Fibroblast of skin of scalp (primary cell): ENCODE measurements at places on chromosomes 1 and 21.

- no peak for DNase-seq
These were observed 2.3 kb downstream of the MAGI3 start for GRCh38 chr1:113392541-113393128.

- DNase-seq: peak; percentile 92
These were observed 9.7 kb downstream of the ZMPSTE24 start for GRCh38 chr1:40267767-40268187.

DNA sequence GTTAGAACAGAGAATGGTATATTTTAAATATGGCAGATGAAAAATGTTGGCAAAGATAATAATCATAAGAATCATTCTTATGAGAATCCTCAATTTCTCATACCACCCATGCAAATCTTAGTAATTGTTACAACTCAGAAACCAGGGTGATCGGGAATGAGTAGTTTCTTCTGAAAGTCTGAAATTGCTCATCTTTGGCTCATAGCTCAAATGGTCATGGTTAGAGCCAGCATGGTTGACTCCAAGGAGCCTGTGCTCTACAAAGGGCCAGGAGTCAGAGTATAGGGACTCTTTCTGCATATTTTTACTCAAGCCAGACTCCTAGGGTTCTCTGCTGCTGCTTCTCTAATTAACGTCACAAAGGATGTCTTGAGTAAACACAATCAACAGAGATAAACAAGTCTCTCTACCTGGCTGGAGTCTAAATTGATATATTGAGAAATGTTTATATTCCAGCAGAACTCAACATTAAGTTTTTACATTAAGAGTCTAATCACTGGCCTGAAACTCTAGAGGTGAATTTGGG, 1.9 kb upstream of the ETV3 start:
- no peak for DNase-seq

DNA sequence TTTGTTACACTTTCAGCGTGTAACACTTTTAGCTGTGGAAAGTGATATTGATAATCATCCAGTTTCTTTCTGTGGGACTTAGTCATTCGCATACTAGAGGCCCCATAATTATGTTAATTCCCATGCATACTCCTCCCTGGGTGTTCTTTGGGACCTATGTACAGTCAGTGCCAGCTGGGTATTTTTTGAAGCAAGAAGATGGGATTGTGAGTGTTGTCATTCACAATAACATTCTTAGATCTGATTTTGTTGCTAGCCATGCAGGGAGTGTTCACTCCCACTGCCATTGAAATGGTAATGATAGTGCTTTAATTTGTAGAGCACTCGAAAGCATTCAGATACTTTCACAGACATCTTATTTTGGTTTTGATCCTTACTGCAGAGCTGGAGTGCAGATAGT, 11.6 kb downstream of the SARS1 start:
- DNase-seq: no peak

GRCh38 chr1:18794561-18794960, 64.9 kb downstream of the TAS1R2 start:
- DNase-seq: no peak

GRCh38 chr1:170356585-170356984, 175.4 kb upstream of the GORAB start:
- no peak for DNase-seq

DNA sequence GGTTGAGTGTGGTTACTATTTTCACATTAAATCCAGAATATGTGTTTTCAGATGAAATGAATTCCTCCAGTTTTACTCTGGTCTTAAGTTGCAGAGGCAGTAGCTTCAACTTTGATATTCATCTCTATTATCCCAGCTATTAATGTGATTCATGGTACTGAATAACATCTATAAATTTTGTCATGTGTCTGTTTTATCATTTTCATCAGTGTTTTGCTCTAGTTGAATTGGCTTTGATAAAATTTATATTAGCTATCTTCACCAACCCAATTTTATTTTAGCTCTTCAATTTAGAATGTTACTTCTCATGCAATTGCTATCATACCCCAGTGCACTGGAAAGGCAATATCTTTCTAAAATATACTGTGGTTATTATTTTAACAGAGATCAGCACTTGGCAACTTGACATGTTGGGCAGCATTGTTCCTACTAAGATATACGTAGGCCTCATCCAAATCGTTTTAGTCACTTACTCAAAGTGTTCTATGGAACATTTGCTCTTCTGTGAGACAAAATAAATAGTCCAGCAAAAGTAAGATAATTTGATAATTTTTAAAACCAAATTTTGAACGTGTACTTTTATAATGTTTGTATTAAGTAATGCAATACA, 184.3 kb downstream of the NCAM2 start:
- DNase-seq: no peak

DNA sequence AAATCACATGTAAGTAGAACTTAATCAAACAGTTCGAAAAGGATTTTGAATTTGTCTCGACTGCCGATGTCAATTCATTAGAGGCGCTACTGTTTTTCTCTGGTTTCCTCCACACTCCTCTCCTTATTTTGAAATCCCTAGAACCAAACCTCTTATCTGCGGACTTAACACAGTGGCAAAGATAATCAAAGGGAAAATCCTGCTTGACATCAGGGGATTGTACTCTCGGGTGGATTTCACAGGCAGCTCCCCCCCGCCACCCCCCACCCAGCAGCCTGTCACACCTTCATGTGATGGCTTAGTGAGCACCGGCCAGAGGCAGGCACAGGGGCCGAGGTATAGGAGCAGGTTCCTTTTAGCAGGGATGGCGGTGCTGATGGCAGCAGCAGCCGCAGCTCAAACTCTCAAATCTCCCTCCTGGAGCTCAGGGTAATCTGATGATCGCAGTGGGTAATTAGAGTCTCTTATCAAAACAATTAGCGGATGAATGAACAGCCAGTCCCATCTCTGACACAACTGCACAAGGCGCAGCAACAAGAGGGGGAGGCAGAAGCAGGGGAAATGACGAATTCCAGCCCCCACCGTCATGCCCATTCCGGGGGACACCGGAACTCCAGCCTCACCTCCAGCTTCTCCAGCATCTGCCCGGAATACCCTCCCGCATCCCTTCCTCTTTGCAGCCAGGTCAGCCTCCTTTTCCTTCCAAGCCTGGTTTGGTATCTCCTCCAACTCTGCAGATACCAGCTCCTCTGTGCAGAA, 80.3 kb downstream of the SSBP3 start:
- no peak for DNase-seq

DNA sequence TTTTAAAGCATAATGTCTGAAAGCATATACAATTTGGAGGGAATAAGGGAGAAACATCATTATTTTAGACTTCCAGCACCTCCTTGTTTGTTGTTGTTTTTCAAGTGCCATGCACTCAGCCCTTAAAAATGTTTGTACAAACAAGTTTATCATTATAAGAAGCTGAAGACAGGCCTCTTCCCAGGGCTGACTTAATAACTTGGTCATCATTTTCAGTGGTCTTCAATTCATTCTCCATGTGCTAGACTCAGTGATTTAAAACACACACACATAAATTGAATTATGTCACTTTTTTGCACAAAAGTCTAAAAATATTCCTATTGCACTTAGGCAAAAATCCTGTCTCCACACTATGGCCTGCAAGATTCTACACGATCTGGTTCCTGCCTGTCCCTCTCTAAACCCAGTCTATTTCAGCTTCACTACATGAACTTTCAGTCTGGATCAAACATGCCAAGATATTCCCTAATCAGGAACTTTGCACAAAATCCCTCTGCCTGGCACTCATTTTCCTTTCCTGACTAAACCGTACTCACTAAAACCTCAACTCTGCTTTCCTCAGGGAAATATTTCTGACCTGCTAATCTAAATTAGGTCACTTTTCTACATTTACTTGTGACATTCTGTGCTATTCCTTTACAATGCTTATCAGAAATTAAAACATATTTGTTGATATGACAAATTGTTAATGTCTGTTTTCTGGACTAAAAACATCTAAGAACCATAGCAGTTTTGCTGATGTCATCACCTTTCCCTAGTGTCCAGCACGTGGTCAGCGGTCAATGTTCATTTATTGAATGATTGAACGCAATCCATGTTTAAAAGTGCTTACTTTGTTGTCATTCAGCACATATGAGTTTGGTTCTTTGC, 14.8 kb upstream of the GBP5 start:
- DNase-seq: no peak

DNA sequence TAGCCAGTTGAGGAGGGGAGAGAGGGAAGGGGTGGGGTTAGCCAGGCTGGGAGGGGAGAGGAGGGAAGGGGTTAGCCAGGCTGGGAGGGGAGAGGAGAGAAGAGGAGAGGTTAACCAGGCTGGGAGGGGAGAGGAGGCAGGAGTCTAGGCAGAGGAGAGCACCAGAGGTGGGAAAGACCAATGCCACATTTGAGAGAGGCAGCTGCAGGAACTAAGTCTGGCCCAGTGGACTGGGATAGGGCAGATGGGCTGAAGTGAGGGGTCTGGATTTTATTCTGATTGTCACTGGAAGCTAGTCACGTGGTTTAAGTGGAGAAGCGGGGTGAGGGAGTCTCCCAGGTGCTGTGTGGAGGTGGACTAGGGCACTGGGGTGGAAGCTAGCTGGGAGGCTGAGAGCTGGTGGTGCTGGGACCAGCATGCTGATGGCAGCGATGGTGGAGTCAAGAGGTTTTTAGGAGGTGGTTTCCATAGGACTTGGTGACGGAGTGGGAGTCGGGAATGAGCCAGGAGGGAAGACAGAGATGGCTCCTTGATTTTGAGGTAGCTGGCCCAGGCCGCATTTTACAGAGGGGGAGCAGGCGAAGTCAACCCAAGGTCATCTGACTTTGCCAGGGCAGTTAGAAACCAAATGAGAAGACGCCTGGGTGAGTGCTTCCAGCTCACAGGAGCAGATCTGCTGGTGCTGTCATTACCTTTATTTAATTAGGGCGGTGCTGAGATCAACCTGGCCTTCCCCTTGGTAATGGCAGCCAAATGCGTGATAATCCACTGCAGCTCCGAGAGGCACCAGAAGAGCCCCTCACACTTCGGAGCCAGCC, 42.8 kb downstream of the DISP3 start:
- DNase-seq: no peak

DNA sequence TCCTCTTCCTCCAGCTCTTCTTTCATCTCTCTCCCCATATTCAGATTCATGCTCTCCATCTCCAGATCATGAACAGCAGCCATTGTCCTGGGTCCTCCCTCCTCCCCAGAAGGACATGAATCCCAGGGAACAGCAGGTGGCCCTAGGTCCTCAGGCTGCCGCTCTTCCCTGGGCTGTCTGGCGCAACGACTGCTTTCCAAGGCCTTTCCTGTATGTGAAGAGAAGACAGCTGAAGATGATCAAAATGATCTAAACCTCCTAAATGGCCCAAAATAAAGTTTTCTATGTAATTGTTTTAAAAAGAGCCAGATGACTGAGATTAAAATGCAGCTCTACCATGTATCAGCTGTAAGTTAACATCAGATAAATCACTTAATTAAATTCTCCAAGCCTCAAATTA, 22.5 kb downstream of the RHBDL2 start:
- DNase-seq: peak; percentile 19

DNA sequence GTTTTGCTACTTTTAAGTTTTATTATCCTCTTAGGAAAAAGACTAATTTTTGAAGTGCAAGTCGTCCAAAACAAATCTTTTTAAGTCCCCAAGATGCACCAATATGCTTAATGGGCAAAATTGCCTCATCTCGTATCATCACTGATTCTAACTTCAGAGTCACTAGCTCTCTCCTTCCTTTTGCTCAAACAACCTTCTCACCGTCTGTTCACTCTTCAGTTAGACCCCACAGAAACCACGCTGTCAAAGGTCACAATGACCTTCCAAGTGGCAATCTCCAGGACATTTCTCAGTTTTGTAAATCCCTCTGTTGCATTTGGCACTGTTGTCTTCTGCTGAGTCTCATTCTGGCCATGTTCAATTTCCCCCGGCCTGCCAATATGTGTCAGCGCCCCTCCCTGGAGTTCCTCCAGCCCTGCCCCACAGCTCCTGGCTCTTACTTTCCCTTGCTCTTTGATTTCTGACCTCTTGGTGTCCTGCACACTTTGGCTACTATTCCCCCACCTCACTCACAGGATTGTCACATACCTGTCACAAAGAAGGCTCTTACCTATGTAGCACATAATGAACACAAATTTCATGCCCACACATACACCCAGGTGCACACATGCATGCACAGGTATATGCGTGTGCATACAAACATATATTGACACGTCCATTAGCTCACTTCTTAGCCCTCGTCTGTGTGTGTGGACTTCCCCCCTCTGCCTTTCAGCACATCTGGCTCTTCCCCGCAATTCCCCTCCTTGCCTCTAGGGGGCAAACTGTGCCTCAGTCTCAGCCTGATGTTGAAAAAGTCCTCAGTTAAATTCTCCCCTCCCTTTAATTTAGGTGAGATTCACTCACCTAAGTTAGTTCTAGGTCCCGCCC, 354.0 kb upstream of the DUSP10 start:
- DNase-seq: peak; percentile 15

DNA sequence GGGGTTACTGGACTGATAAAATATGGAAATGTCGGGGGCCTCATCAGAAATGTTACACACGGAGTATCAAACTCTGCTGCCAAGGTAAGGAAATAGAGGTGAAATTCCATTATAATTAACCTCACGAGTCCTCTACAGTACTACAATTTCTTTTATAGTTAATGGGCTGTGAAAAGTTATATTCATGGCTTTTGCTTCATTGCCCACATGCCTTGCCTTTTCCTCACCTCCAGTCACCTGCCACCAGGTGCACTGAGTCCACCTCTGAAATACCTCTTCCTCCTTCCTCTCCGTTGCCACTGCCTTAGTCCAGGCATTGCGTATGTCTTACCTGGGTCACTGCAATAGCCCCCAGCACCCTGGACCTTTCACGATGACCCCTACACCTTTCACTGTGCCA, 186.9 kb downstream of the VPS13D start:
- no peak for DNase-seq

DNA sequence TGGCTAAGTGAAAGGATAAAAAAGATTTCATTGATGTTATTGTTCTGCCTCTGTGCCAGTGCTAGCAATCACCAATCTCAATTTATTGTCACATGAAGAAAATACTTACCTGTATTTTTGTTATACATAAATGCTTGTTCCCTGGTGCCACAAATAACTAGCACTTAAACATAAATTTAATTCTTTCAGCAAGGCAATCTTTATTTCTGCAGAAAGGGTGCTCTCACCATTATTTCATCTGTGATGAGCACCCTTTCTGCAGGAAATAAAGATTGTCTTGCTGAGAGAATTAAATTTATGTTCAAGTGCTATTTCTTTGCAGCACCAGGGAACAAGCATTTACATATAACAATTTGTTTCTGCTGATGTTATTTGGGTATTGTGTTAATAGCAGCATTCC, 87.2 kb downstream of the DIRAS3 start:
- DNase-seq: no peak

- DNase-seq: no peak
These were observed 7.3 kb upstream of the FAM167B start for GRCh38 chr1:32239790-32240139.

- peak; percentile 3 for DNase-seq
These were observed 400 bp upstream of the COG2 start for GRCh38 chr1:230641900-230642262.
